ENCODE measurements at places on chromosomes 1 and 21.

DNA sequence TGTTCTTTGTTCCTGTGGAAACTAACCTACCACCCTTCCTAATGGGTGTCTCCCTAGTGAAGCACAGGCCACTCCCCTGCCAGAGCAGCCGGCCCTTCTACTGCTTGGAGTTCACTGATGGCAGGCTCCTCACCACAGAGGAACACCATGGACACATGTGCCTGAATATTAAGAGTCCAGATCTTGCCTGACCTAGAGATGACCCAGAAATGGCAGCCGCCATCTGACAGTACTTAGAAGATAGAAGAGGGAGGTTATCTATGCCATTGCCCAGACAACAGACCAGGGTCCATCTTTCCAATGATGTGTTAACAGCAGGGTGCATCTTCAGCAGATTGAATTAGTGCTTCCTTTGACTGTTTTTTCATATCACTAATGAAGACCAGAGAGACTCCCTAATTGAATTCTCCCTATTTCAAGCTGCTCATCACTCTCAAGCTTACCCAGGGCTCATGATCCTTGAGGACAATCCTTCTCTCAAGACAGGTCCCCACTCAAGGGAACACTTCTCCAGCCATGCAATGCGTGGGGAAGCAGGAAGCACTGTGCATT lies 59.8 kb downstream of the PLEKHA6 start:
- peak; percentile 91 for DNase-seq

DNA sequence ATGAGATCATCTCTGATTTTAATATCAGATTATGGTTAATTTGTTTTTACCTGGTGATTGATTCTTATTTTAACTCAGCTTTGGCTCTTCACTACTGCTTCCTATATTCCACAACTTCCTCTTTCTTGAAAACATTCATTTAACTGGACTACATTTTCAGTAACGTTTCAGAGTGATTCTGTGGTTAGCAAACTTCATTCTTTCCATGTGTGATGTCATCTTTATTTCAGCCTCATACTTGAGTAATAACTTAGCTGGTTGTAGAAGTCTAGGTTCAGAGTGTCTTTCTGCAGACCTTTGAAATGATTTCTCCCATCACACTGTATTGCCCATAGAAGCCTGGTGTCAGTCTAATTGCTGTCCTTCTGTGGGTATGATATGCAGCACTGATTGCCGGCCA lies 36.0 kb upstream of the SLC35F3 start:
- DNase-seq = no peak

GRCh38 chr1:38872401-38873026 lies 634 bp downstream of the MYCBP start:
- peak; percentile 65 for DNase-seq

DNA sequence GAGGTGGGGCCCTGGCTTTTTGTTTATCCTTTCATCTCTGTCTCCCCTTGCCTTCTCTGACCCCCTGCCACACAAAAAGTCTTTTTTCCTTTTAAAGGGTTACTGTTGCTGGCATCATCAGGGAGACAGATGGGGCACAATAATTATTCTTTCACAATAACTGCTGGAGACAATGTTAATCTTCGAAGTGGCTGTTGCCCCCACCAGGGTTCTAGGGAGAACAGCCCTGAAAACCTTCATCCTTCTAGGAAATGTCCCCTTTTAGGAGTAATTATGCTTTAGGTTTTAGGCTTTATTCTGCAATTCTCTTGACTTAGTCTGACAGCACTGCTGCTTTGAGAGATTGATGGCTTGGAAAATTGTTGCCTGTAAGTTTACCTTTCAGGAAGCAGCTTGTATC lies 150.0 kb downstream of the NOS1AP start:
- DNase-seq = no peak

DNA sequence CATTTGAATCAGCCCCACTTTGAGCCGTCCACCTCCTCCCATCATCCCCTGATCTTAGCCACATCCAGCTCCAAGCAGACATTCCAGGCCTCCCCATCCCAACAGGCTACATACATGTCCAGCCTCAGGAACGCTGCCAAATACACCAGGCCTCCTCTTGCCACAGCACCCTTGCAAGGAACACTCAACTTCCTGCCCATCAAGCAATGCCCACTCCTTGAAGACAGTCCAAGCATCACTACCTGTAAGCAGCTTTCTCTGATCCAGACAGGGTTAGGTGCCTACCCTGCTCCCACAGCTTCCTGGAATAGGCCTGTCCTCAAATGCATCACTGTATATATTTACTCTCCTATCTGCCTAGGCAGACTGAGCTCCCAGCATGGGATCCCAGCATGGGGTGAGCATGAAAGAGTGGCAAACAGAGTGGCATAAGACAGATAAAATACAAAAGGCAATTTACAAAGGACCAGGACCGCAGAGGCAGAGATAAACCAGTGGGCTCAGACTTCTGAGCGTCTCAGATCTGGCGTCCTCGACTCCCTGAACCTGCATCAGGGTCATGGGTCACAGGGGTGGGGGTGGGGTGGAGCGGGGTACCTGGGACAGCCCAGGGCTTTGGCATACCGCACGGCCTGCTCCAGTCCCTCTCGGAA lies 816 bp downstream of the HYI start:
- peak; percentile 37 for DNase-seq

- no peak for DNase-seq
Observed at GRCh38 chr1:158002022-158002630, 8.7 kb downstream of the KIRREL1 start.

DNA sequence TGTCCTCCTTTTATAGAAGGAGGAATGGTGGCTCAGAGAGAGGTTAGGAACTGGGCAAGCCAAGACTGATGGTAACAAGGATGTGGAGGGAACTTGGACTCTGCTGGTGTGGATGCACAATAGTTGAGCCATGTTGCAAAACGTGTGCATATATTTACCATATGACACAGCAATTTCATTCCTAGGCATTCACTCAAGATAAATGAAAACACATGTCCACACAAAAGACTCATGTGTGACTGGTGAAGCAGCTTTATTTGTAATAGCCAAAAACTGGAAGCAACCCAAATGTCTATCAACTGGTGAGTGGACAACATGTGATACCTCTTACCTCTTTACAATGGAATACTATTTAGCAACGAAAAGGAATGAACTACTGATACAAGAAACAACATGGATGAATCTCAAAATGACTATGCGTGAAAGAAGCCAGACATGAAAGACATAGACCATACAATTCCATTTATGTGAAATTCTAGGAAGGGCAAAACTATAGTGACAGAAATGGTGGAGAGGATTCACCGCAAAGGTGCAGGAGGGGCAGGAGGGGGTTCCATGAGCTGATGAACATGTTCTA lies 36.2 kb downstream of the CAMK2N1 start:
- no peak for DNase-seq

GRCh38 chr1:226433341-226433720 lies 25.4 kb upstream of the PARP1 start:
- no peak for DNase-seq

GRCh38 chr1:213345621-213346020 lies 294.6 kb downstream of the RPS6KC1 start:
- DNase-seq = no peak

- DNase-seq = peak; percentile 76
Observed at GRCh38 chr1:64823691-64824476, 79.0 kb downstream of the RAVER2 start.

Data from myocyte (in vitro differentiated cells).